ENCODE measurements at places on chromosomes 2 and 18. TPM values are rescaled to one million over a fixed set of nuclear protein-coding genes. Genes with fewer than 3 reads are reported as not detected.

Gene RPL31
- total RNA-seq = 1,051 TPM

Gene MROH2A
- total RNA-seq = not detected

Gene EN1
- not detected for total RNA-seq

Gene SERPINB7
- 59.1 TPM for total RNA-seq

Gene CROCC2
- not detected for total RNA-seq

Gene HOXD4
- total RNA-seq = not detected

Gene PLGLB2
- not detected for total RNA-seq

Gene POU3F3
- not detected for total RNA-seq

Gene M1AP
- total RNA-seq = 0.56 TPM

Gene C18orf54
- 5.4 TPM for total RNA-seq

Gene HOXD13
- not detected for total RNA-seq

Gene SMAD4
- total RNA-seq = 39.6 TPM

Gene UGT1A5
- 3.2 TPM for total RNA-seq

Gene LMAN2L
- total RNA-seq = 12.8 TPM

Gene CAPN14
- total RNA-seq = 4.0 TPM

All from airway epithelial cell (primary cell).